T-helper 17 cell (primary cell): ENCODE measurements at places on chromosomes 5 and 9.

DNA sequence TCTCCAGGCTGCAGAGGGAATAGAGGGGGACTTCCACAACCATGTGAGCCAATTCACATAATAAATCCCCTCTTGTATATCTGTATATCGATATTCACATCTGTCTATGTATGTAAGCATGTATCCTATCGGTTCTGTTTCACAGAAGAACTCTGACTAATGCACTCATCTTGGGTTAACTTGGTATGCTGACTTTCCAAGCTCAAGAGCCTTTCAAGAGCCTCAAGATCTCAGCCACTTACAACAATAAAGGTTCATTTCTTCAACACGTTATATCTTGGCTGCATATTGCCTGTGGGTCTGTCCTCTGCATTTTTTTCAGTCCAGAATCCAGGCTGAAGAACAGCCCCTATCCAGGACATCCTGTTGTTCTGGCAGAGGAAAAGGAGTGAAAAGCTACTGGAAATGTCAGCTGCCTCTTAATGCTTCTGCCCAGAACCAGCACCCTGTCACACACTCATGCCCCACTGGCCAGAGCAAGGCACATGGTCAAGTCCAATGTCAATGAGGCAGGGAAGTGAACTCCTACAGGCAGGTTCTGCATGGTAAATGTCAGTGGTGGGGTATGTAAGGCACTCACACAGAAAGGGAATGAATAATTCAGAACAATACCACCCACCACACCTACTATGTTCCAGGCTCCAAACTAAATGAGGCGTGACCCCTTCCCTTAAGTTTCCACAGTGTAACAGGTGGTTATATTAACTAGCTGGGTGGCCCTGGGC lies 91.6 kb upstream of the ICE1 start:
- DNase-seq, result no peak

- DNase-seq, result no peak
These were observed 8.3 kb downstream of the LPCAT1 start for GRCh38 chr5:1515311-1515920.

DNA sequence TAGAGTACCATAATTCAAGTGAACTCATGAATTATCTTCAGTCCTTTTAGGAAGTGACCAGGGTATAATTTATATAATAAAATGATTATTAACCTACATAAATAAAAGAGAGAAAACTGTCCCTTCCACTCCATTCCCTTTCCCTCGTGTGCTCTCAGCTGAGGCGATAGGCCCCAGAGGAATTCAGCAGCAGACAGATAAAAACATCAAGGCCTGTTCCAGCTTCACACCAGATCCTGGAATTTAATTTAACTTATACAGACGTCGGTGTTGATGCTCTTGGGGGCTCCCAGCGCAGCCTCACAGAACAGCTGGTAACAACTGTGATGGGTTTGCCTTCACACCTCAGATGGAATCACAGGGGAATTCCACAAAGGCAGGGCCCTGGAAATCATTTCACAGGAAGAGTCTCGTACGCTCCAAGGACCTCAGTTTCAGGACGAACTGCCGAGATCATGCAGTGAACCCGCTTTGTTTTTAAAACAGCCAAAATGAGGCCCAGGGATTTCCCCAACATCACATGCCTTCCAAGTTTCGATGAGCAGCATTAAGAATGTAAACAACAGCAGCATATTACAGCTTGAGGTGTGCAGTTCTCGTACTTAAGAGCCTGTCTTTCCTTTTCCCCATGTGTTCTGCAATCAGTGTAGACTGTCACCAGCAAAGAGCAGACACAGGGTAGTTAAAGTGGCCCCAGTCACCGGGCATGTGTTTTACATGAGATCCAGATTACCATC lies 73.6 kb upstream of the ALDH1B1 start:
- DNase-seq, result no peak

GRCh38 chr5:149636861-149637246 lies 55.6 kb downstream of the ARHGEF37 start:
- peak; percentile 42 for DNase-seq

DNA sequence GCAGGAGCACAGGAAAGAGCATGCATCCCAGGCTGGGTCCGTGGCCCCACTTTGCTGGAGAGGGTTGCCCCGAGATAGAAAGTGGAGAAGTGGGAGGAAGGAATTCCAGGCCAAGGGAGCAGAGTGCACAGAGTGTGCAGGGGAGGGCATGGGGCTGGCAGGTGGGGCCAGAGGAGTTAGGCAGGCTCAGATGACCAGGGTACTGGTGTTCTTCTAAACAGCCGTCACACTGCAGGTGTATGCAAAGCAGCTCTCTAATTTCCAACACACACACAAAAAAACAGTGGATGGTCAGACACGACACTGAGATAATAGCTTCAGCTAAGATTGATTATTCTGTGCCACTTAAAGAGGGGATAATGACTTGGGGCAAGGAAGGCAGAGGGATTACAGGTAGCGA lies 212.2 kb downstream of the MTRR start:
- no peak for DNase-seq

- no peak for DNase-seq
These were observed 163.2 kb downstream of the HCN1 start for GRCh38 chr5:45532826-45533624.

- DNase-seq, result no peak
These were observed 36.0 kb downstream of the FNIP1 start for GRCh38 chr5:131760793-131761192.

DNA sequence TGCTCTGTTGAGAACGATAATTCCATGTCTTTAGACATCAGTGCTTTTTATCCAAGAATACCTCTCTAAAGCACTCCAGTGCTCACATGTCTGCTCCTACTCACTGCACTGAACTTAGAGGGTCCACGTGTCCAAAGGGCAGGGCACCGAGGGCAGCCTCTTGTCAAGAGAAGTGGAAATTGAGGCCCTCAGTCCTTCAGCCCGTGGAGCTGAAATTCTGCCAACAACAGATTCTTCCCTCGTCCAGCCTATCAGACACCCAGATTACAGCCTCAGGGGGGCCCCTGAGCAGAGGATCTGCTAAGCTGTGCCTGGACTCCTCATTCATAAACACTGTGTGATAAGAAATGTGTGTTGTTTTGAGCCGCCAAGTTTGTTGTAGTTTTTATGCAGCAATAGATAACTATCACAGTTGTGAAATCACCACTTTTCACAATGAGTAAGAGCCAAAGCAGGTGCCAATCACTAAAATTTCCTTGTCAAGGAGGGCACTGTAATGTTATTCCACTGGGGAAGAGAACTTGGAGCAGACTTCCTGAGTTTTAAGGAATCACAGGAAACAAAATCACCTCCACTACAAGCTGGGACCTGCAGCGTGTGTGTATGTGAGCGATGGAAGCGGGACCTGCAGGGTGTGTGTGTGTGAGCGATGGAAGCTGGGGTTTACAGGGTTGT lies 58.8 kb upstream of the IGFBPL1 start:
- no peak for DNase-seq

DNA sequence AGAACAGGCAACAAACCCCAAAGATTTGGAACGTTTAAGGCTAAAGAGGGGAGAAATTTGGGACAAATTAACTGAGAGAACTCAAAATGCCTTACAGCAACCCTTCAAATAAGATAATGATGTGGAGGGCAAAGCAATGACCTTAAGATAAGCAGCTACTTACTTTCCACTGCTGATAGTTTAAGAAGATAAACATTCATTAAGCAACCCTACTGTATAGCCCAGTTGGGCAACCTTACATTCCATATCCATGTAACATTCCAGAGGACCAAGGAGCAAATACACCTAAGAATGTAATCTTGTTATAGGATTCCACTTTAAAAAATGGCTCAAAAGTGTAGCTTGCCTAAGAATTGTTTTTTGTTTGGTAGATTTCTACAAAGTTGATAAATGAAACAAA lies 14.8 kb downstream of the ETF1 start:
- no peak for DNase-seq

GRCh38 chr9:133046900-133047295 lies 14.9 kb upstream of the CEL start:
- no peak for DNase-seq

GRCh38 chr9:129558551-129559505 lies 62.1 kb downstream of the C9orf50 start:
- no peak for DNase-seq

DNA sequence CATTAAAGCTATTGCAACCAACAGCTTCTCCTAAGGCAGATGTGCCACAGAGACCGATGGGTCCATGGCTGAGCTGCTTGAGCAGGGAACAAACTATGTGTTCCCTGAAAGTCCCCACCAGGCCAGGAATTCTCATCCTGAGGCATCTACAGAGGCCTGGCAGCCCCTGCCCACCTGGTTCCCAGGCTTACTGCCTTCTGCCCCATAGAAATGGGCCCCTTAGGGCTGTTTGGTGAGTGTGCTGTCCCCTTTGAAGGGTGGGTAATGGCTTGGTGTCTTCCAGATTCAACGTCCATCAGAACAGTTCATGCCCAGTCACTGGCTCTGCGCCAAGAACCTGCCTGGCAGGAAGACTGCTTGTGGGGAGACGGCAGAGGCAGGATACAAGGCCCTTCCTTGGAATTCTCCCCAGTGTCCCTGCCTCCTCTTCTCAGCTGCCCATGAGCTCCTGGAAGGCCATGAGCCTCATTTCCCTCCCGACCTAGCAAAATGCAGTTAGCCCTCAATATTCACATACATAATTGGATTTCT lies 3.8 kb upstream of the COL27A1 start:
- no peak for DNase-seq

GRCh38 chr5:133775584-133776304 lies 163.4 kb upstream of the FSTL4 start:
- DNase-seq, result no peak

DNA sequence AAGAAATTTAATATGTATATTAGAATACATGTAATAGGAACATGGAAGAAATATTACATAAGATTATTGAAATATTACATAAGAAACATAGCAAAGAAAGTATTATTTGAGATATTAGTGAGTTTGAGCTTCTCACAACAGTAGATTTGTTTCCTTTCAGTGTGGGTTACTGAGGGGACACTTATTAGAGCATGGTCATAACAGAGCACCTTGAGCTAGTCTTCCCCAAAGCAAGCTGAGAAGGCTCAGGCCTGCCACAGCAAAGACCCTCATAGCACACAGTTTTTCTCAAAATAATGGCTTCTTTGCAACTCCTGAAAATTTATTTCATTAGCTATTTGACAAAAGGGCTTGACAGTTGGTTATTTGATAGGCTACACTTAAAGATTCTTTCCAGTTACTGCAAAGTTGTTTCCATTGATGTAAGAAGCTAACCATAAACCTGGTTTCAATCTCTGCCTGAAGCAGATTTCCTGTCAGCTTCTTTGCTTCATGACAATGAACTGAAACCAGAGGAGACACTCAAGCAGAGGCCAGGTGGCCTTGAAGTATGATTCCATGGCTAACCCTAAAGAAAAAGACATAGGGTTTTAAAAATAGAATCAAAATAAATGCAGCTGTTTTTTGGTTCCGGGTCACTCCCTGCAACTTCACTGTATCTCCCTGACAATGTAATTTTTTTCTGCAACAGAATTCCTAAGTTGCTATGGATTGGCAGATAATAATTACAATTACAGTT lies 68.6 kb downstream of the ERMP1 start:
- no peak for DNase-seq

DNA sequence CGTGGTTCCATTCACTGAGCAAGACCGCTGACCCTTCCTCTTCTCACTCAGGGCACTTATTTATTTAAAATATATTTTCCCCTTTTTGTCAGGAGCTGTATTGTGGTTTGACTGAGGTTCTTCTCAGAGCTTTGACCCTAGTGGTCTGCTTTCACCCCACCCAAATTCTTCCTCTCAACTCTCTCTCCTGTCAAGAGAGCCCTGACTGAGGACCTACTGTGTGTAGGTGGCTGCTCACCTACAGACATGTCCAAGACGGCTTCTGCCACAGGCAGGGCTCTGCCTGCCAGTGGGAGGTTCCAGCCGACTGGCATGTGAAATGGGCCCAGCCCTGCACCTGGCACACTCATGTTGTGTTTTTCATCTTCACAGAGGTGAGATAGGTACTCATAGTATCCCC lies 5.2 kb downstream of the DCANP1 start:
- DNase-seq, result no peak

DNA sequence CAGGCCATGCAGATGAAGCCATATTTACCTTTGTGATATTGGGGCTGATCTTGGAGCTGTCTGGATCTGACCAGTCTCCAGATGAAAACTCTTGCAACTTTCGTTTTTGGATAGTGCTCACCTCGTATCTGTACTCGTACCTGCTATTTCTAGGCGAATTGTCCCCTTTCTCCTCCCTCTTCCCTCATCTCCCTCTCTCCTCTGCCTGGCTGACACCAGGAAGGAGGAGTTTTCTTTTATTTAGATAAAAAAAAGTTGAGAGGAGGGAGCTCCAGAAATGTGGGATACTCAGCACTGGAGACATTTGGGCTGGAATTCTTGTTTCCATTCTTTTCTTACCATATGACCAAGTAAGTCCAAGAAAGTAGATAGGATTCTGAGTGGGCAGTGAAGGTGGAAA lies 54.6 kb upstream of the ABL1 start:
- DNase-seq, result no peak

GRCh38 chr5:16619136-16619535 lies 2.3 kb upstream of the RETREG1 start:
- no peak for DNase-seq

DNA sequence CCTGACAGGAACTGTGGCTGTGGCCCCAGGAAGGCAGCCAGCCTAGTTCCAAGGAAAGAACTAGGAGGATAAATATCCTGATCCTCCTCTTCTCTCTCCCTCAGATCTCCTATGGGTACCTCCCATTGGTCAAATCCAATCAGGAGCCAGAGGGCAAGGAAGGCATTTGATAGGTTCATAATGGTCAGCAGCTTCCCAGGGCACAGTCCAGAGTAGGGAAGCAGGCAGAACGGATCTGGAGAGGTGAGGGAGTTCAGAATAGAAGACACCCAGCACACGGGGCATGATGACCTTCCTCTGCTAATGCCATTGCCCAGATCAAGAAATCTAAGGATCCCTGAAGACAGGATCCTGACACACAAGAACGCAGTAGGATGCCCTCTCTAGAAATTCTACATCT lies 8.6 kb downstream of the ABLIM3 start:
- no peak for DNase-seq

GRCh38 chr5:7983433-7983832 lies 114.5 kb downstream of the MTRR start:
- DNase-seq, result no peak

DNA sequence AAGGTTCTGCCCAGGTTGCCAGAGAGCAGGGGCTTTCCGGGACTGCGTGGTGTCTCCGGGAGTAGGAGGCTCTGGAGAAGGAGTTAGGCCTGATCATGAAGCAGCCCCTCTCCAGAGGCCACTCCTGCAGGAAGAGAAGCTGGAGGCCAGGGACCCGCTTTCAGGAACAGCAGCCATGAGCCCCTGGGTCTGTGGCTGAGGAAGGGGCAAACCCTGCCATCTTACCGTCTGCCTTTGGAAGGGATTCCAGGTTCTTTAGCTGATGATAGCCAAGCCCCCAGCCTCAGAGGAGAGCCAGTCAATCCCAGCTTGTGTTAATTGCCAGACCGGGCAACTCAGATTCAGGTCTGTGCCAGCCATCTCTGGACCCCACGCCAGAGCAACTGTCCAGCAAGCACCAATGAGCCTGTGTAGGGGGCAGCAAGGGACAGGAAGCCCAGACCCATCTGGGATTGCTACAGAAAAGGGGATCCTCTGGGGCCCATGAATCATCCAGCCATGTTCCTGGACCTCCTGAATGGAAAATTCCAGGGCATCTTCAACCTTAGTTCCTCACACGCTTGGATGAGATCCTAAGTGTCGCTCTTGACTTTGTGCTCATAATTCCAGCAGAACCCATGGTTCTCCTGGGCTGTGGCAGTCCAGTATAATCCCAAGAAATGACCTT lies 42.7 kb upstream of the MVB12B start:
- DNase-seq, result no peak
